ENCODE measurements at places on chromosomes 2 and 18.

DNA sequence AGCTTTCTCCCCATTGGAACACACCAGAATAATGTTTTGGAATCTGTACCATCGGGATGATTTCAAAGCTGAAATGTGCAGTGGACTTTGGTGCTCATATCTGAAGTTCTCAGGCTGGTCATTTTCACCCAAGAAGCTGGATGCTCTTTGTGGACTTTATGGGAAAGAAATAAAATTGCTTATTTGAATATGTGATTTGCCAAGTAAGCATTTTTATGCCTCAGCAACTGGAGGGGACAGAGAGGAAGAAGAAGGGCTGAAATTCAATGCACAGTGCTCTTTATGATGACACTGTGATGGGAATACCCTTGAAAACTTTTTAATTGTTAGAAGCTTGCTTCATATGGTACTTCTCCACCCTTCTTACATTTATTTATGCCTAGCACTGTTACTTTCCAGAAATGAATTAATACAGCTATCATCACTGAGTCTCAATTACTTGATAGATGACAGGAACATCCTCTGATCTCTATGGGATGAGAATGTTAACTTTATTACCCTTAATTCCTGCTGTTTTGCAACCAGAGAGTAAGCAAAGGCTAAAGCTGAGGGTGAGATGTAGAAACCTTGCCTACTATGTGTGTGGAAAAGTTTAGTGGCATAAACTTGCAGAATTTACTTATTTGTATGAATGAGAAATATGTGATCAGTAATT lies 23.6 kb downstream of the SETBP1 start:
- no peak for DNase-seq

- DNase-seq, result peak; percentile 84
Measured at GRCh38 chr2:188974164-188974563, at the start of gene COL3A1. COL3A1 (plus strand) TSS chr2:188974373; CDS start chr2:188974490, 117 bp downstream.

GRCh38 chr18:52648201-52648600 lies 308.2 kb downstream of the DCC start:
- no peak for DNase-seq

GRCh38 chr2:232349546-232349945 lies 29.0 kb upstream of the ALPP start:
- DNase-seq, result no peak

DNA sequence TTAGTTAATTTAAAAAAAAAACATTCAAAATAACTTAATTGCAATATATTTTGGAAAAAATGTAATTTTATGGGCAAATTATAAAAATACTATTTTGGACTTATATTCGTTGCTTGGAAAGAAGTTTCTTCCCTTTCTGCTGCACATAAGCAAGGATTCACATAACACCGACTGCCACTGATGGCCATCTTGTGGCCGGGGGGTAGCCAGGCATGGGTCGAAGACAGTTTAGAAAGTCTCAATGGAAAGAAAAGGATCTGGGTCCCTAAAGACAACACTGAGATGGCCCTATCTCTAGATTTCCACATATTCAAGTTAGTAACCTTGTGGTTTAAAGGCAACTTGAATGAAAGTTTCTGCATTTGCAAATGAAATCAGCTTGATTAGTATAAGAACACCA lies 318.6 kb downstream of the AKAIN1 start:
- DNase-seq, result no peak

DNA sequence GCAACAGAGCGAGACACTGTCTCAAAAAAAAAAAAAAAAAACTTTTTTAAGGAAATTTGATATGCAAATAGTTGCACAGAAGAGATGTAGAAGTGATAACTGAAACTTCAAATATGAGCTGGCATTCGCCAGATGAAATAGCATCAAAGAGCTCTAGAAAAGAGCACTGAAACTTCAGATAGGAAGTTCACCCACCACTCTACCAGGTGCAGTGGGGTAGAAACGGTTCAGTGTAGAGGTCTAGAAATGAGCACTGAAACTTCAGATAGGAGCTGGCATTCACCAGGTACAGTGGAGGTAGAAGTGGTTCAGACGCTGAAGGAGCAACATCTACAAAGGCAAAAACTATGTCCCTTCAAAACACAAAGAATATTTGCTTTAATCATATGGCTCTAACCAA lies 9.0 kb upstream of the ONECUT2 start:
- no peak for DNase-seq

GRCh38 chr18:45962866-45963265 lies 4.3 kb downstream of the EPG5 start:
- no peak for DNase-seq

DNA sequence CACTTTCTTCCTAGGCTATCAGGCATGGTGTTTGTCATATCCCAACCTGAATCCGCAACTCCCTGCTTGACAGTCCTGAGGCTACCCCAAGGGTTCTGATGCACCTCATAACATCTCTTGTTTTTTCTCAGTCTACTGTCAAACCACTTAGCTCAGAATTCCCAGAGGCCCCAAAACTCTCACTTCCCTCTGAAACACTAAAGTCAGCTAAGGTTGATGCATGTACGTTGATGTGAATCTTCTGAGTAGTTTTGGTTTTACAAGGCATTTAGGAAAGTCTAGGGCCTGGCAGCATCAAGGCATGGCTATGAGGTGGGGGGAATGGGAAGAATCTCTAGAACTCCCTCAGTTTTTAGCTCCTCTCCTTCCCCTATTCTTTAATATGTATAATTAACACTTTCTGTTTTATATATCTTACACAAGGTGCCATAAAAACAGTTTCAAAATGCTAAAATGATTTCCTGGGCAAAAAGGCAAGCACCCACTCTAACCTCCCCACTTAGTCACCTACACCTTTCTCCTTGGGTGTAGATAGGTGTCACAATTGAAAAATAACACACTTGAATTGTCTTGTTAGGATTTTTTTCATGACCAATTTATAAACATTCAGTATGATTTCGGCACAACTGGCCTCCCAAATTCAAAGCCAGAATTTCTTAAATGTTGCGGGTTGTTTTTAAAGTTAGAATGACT lies 71.4 kb upstream of the TANK start:
- DNase-seq, result no peak

GRCh38 chr18:71327850-71328249 lies 1039.0 kb downstream of the SOCS6 start:
- no peak for DNase-seq

DNA sequence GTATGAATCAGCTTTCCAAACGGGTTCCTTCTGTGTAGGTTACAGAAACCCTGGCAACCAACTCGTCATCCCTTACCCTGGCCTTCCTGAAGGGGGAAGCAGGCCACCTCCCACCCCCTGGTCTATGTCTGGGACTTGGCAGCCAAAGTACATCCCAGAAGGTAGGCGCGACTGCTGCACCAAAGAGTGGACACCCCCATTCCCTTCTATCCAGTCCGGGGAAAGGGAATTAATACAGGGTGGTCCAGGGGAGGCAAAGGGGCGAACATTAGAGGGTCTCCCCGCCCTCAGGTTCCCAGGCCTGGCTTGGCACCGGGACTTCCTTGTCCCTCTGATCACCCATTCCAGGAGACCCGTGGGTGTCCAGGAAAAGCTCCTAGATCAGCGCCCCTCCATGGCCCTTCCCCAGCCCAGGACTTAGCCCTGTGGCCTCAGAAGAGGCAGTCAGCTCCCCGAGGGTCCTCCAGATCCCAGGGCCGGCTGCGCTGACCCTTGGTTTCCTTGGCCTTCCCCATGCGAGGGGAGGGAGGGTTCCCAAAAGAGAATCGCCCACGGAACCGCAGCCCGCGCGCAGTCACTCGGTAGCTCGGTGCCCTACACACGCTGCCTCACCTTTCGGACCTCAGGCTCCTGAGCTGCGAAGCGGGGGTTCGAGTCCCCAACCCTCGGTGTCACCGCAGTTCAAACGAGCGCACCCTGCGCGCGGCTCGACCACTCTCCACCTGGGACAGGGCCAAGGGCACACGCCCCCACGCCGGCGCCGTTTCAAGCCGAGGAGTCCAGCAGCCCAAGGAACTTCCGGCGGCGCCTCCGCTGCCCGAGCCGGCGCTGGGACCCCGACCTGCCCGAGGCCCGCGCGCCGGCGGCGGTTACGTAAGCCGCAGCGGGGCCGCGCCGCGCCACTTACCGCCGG lies at the start of gene PER2:
PER2 (minus strand) TSS at position 874 of the 913 bp plus-strand sequence. CDS start 10,674 bp downstream, outside the sequence.
- DNase-seq, result no peak

GRCh38 chr2:769771-770170 lies 92.6 kb upstream of the TMEM18 start:
- no peak for DNase-seq

DNA sequence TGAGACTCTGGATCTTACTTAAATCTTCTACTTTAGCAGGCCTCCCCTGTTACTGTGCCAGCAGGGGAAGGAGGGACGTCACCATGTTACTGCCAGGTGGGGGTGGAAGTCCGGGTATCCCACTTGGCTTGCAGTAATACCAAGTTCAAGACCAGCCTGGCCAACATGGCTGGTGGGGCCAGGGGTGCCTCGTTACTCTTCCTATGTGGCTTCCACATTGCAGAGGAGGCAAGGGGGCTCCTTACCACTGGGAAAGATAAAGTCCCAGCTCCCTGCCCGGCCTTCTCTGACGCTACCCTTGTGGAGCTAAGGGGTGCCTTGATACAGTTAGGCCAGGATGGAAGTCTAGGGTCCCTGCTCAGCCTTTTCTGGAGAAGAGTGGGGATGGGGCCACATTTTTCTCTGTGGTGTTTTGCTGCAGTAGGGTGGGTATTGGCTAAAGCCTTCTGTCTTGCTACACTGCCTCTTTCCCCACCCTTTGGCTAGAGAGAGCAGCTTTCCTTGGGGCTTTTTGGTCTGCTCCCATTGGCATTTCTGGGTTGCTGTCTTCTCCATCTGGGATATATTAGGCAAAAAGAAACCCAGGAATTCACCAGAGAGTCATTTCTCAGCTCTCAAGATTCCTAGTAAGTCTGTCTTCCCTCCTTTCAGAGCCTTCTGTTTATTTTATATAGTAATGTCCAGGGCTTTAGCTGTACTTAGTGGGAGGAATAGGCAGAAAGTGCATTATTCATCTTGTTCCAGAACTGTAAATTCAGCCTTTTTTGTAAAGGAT lies 21.9 kb downstream of the ELMOD3 start:
- no peak for DNase-seq

- DNase-seq, result no peak
Measured at GRCh38 chr18:6737833-6738232, 8.3 kb downstream of the ARHGAP28 start.

GRCh38 chr2:216516730-216517350 lies 18.2 kb downstream of the RPL37A start:
- DNase-seq, result no peak

- no peak for DNase-seq
Measured at GRCh38 chr18:48326901-48327675, 82.1 kb downstream of the ZBTB7C start.

DNA sequence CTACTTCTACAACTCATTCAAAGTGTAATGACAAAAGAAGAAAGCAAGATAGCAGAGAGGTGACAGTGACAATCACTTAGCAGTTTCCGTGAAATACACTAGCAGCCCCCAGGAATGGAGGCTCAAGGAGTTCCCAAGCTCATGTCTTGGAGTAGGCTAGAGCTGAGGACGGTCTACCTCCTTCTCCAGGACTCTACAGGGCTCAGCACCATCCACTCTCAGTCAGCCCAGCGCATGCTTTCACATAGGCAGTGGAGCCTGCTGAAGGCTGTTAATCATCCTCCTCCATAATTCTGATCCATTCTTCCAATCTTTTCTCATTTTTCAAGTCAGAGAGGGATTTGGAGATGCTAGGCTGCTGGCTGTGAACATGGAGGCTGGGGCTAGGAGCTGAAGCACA lies 85.6 kb downstream of the MYT1L start:
- DNase-seq, result no peak

DNA sequence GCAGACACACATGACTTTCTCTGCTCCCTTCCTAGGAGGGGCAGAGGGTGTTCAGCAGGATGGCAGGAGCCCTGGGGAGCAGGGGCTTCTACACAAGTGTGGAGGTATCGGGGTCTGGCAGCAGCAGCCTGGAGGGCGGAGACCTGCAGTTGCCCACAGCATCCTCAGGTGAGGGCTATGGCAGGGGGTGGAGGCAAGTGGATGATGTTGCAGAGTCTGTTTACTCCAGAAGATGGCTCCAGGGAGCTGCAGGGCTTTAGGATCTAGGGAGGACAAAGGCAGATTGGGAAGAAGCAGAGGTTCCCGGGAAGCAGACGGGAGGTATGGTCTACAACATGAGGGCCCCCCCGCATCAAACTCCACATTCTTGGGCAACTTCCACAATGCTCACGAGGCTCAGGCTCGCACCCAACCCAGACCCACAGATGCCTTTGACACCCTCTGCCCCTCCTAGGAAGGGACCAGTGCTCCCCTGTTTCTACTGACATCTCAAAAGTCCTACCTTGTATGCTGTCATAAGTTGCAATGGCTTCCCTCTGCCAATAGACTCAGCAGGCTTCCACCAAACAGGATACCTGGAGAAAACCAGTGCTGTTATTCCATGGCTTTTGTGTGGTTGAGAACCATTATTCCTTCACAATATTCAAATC lies 12.0 kb upstream of the ATP6V1C2 start:
- no peak for DNase-seq

DNA sequence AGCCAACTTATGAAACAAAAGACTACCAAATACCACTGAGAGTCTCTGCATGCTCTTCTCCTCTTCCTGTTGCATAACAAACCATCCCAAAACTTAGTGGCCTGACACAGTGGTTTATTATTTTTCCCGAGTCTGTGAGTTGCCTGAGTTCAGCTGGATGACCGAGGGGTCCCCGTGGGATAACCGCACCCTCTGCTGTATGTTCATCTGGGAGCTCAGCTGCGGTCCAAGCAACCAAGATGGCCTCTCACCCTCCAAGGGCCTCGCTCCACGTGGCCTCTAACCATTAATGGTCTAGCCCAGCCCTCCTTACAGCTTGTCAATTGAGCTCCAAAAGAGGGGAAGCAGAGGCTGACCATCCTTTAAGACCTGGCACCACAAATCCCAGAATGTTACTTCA lies 17.1 kb downstream of the ITM2C start:
- DNase-seq, result no peak

GRCh38 chr2:55965276-55965675 lies 41.7 kb upstream of the EFEMP1 start:
- DNase-seq, result no peak

DNA sequence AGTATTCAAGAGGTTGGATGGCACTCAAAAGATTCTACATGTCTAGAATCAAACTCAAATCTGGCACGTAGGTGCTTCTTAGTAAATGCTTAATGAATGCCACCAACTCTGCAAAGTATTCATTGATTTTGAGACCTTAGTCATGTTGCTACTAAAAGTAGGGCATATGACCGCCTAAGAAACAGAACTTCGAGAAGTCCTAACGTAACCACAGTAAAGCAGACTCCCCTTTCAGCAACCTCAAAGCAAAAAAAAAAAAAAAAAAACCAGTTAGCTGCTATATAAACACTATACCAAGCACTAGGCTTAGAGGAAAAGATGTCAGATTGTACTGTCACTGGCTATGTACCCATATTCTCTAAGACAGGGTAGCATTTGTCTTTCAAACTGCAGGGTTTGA lies 33.9 kb downstream of the PTCD3 start:
- DNase-seq, result no peak

Data from osteocyte (in vitro differentiated cells).